Progenitor cell of endocrine pancreas (in vitro differentiated cells): ENCODE measurements at places on chromosomes 4 and X. TPM values are rescaled to one million over a fixed set of nuclear protein-coding genes. Genes with fewer than 3 reads are reported as not detected.

TAF7L gene
- 0.13 and 0.26 TPM in 2 replicates for total RNA-seq

TMSB15A gene
- total RNA-seq, result 113 and 124 TPM in 2 replicates

RHOXF2 gene
- total RNA-seq, result not detected in 2 replicates

BANK1 gene
- 0.51 and 0.79 TPM in 2 replicates for total RNA-seq

GRIA3 gene
- 2.5 and 2.8 TPM in 2 replicates for total RNA-seq

CXCR3 gene
- not detected in 2 replicates for total RNA-seq

UGT2B7 gene
- 1.1 and 1.2 TPM in 2 replicates for total RNA-seq

DNA sequence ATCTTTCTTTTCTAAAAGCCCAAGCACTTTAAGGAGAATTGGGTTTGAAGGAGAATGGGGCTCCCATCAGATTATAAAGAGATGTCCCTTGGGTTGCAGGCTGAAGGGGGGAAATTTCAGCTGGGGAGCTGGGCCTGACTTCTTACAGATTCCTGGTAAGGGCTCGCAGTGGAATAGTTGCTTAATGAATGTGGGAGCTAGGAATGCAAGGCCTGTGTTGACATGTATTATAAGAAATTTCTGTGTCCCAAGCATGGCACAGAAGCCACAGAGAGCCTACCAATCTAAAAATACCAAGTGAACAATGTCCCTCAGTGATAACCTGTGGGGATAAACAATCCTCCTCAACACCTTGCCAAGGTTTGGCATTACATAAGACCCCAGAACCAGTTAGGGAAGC, 39.3 kb upstream of the WNK3 start:
- no peaks in the 10 kb centered on the region for H3K36me3 ChIP-seq
- H3K4me1 ChIP-seq, result no peaks in the 10 kb centered on the region
- H3K27me3 ChIP-seq, result no peaks in the 10 kb centered on the region
- H3K4me3 ChIP-seq, result no peak overlapping the region
- no peak for DNase-seq

GRCh38 chr4:135824759-135825296, 1623.2 kb upstream of the PABPC4L start:
- H3K27me3 ChIP-seq, result no peaks in the 10 kb centered on the region
- H3K36me3 ChIP-seq, result no peaks in the 10 kb centered on the region
- H3K4me3 ChIP-seq, result no peak overlapping the region

GRCh38 chr4:56941403-56941802, 33.7 kb downstream of the REST start:
- H3K36me3 ChIP-seq, result peaks cover 12% of the 10 kb centered on the region
- DNase-seq, result no peak
- no peak overlapping the region for H3K4me3 ChIP-seq
- no peaks in the 10 kb centered on the region for H3K27me3 ChIP-seq
- no peaks in the 10 kb centered on the region for H3K4me1 ChIP-seq
- H3K27ac ChIP-seq, result no peak overlapping the region

- no peak overlapping the region for H3K27ac ChIP-seq
- no peaks in the 10 kb centered on the region for H3K36me3 ChIP-seq
- H3K27me3 ChIP-seq, result peaks cover 4% of the 10 kb centered on the region
- no peaks in the 10 kb centered on the region for H3K4me1 ChIP-seq
- no peak for DNase-seq
These were observed 54.0 kb upstream of the PRDM8 start for GRCh38 chr4:80143307-80143679.

DNA sequence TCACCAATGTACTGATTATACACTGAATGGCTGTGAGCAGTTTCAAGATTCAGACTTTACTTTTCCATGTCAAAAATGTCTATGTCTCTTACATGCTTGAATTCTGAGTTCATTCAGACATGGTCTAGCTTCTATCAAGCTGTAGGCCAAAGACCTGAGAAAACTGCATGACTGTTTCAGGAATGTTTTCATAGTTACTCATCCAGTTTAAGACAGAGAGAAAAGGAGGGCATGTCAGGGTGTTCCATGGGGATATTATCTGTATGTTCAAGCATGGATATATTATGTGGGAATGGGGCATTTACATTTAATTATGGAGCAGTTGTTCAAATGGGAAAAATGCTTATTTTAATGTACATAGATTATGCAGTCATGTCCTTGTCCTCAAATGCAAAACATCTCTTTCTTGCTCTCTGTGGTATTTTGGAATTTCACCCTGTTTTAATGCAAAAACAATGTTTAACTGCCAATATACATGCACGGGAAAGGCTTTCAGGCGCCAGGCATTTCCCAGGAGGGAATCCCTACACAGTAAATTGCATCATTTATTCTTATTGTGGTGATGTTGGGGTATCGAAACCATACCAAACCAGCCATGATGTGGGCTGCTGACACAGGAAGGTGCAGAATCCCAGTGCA, 429.1 kb upstream of the INTU start:
- H3K27ac ChIP-seq, result no peak overlapping the region
- H3K36me3 ChIP-seq, result no peaks in the 10 kb centered on the region
- no peak for DNase-seq
- H3K4me3 ChIP-seq, result no peak overlapping the region
- H3K4me1 ChIP-seq, result no peaks in the 10 kb centered on the region

- H3K36me3 ChIP-seq, result peaks cover 4% of the 10 kb centered on the region
- H3K27ac ChIP-seq, result no peak overlapping the region
- H3K27me3 ChIP-seq, result no peaks in the 10 kb centered on the region
- no peak for DNase-seq
These were observed 67.5 kb upstream of the GPR34 start for GRCh38 chrX:41621222-41621723.
